ENCODE measurements at places on chromosomes 2 and 18.

GRCh38 chr18:38038242-38038641 is 472.6 kb upstream of the CELF4 start:
- no peak for DNase-seq

GRCh38 chr2:11325961-11326676 is 18.3 kb downstream of the ROCK2 start:
- DNase-seq = no peak

DNA sequence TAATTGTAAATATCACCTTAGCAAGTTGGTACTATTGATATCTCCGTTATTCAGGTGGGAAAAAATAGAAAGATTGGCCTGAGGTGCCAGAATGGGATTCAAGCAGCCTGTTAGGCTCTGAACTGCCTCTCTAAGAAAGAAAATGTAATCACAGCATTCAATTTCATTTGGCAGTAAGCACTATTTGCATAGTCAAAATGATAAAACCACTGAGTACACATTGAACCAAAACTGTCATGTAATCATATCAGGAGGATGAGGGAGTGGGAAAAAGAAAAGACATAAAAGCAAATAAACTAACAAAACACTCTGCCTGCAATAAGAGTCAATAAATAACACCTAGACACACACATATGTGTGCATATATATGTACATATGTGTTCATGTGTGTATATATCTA is 103.9 kb upstream of the TACR1 start:
- no peak for DNase-seq

DNA sequence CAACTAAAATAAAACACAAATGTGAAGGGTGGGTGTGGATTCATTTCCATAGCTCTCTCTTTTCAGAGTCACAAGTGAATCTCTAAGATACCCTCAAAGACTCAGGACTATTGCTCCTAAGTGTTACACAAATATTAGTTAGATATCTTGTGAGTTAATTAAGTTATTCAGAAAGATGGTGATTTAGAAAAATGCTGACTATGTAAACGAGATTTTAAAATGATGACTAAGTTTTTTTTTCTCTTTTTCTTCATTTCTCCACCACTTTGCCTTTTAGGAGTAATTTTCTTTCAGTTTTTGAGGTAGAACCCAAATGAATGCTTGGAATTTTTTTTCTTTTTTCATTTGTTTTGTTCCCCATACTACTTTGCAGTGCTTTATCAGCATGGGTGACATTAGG is 479.7 kb downstream of the SPAG16 start:
- DNase-seq = no peak

DNA sequence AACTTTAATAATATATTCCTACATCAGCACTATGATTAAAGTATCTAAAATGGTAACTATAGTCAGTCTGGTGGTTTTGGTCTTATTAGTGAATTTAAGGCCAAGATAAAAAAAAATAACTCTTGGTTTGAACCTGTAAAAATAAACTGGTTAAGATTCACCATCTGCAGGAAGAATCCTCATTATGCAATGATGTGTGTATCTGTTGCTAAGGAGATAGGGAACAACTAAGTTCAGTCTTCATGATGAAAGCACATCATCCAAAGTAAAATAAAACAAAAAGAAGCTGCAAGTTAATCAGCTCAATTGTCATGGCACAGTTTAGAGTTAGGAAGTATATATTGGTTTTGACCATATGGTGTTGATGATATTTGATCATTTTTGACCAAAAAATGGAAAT is 466.0 kb downstream of the NYAP2 start:
- no peak for DNase-seq

DNA sequence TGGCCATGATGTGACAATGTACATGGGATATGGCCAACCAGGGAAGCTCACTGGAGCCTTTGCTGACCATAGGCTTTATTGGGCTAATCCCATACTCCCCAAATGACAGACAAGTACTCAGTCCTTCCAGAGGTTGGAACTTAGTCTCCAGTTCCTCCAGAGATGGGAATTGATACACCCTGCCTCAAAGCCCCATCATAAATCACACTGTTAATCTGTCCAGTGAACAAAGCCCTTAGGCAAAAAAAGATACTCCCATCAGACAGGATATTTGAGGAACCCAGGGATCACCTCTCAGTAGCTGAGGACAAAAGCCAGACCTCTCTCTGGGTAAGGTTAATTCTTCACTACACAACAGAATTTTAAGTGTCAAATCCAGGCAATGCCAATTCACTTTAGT is 247.5 kb upstream of the CDH20 start:
- no peak for DNase-seq

DNA sequence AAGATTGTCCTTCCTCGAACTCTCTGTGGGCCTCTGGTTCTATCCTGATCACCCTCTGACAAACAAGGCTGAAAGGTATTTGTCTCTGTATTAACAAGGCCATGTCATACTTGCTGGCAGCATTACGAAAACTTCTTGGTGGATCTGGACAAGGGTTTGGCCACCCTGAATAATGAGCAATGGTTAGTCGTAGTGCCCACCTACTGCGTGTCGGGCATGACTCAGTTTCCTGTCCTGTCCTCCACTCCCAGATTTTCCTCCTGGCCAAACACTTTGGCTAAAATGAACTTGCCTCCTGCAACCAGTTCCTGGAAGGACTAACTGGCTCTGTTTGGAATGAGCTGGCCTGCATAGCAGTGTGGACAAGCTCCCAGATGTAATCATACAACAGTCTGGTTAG is 198.5 kb upstream of the SMIM21 start:
- DNase-seq = no peak

GRCh38 chr2:24123922-24124580 is 782 bp downstream of the FAM228B start:
- DNase-seq = no peak

- DNase-seq = no peak
Observed at GRCh38 chr2:66526180-66526579, 91.3 kb downstream of the MEIS1 start.

DNA sequence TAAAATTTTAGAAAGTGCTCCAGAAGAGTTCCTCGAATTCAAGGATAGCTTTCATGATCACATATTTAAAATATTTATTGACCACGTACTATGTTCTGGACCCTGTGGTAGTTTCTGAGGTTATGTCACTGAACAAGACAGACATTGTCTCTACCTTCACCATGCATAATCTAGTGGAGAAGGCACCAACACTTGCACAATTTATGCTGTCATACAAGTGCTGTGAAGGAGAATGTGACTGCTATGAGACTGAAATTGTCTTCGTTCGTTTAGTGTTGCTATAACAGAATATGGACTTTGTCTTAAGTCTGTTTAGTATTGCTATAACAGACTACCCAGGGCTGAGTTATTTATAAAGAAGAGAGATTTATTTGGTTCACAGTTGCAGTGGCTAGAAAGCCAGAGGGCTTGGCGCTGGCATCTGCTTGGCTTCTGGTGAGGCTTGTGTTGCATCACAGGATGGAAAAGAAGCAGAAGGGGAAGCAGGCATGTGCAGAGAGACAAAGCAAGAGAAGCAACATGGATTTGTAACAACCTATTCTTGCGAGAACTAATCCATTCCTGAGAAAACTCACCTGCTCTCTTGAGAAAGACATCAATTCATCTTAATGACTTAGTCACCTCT is 50.0 kb upstream of the RFX8 start:
- DNase-seq = no peak

DNA sequence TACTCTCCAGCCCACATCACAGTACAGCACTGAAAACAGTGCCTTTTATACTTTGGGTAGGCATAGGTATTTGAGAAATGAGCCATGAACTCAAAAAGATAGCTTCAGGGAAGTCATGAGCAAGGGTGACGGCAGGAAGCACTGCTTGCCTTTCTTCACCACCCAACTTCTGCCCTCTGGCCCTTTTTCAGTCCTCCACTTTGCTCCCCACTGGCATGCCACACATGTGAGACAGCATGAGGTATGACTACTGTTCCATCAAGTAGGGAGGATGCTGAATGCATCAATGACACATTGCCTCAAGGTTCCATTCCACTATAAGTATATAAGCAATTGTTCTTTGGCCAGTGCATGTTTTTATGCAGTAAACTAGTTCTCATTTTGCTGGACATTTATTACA is 373.0 kb downstream of the NRXN1 start:
- no peak for DNase-seq

- no peak for DNase-seq
Observed at GRCh38 chr2:113776949-113777348, 20.5 kb upstream of the SLC35F5 start.

DNA sequence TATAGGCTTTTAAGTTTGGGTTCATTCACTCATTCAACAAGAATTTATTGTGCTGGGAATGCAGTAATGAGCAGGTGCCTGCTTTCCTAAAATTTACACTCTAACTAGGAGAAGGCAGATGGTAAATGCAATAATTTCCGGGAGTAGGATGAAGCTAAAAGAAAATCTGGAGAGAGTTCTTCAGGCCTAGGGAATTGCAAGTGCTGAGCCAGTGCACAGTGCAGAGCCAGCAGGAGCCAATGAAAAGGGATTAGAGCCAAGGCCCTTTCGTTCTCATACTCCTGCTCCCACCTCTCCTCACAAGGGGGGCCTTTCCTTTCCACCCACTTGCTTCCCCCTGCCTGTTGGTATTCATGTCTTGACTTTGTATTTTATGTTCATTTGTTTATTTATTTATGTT is 55.1 kb downstream of the CFAP221 start:
- no peak for DNase-seq

DNA sequence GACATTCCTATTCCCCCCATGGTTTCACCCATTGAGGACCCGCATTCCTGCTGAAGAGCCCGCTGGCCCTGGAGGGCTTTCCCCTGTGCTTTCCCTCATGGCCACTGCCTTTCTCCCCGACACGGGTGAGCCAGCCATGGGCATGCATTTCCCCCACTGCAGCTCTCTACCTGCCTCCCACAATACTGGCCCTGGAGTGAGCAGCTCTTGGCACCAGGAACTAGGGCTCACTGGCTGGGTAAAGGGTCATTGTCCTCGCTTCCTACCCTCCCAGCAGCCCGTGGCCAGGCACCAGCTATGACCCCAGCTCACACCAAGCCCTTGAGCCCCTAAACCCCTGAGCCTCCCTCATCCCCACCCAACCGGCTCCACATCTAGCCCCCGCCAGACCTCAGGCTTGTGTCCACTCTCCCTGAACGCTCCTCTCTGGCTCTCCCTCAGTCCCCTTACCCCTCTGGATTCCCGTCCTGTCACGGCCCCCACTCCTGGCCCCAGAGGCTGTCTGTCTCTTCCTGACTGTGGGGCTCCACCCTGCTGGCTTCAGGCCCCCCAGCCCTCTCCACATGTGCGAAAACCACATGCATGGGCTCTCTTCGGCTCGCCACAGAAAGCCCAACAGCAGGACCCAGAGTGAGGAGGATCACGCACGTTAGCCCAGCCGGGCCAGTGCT is 199.8 kb downstream of the ZFP36L2 start:
- no peak for DNase-seq

DNA sequence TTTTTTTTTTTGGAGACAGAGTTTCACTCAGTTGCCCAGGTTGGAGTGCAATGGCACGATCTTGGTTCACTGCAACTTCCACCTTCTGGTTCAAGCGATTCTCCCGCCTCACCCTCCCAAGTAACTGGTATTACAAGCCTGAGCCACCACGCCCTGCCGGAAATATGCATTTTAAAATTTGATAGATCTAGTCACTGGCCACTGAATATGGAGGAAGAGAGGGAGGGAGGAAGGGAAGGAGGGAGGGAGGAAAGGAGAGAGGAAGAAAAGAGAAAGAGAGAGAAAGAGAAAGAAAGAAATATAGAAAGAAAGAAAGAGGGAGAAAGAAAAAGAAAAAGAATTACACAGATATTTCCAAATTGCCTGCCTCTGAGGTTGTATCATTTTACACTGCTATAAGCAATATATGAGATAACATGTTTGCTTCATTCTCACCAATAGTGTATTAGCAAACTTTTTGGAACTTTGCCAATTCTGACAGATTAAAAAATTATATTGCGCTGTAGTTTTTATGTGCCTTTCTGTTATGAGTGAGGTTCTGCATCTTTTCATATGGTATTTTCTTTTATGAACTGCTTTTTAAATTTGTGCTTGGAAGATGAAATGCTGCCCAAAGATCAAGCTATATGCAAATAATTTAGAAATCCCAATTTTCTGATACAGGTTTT is 161.2 kb upstream of the MAP3K20 start:
- no peak for DNase-seq

DNA sequence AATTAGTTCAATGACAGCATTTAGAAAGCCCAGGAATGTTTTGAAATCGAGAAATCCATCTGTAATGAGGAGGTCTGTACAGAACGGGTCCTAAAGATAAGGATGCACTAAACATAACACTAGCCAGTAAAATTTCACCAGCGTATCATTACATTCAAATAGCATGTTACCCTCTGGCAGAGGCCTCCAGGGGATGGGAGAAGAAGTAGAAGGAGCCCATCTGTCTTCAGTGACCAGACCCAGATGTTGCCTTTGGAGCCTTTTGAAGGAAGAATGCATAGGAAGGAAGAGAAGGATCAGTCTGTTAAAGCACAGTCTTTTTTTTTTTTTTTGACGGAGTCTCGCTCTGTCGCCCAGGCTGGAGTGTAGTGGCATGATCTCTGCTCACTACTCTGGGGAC is 86.1 kb upstream of the BCL2L11 start:
- DNase-seq = no peak

- no peak for DNase-seq
Observed at GRCh38 chr2:101080211-101081068, 70.7 kb downstream of the TBC1D8 start.

GRCh38 chr18:29823671-29824070 is 1218.9 kb downstream of the DSC3 start:
- DNase-seq = no peak

DNA sequence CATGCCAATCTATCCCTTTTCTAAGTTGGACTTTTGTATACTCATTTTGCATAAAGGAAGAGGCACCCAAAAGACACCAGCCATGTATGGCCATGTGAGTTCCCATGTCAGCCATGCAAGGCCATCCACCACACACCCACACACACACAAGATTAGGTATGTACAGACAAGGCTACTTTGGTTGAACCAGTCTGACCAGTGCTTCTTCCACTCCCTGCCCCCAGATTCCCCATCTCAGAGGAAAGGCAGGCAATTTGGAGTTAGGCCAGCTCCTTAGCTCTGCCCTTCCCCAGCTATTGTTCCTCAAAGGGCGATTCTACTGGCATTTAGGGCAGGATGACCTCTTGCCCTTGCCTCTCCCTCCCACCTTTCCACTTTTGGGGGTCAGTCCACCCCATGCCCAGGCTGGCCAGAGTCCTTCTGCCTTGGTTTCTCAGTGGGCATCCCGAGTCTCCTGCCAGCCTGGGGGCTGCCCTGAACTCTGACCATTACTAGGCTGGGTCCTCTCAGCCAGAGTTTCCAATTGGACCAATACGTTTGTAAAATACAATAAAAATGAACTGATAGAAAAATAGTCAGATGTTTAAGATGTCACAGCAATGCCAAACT is 101.1 kb downstream of the ZBTB7C start:
- DNase-seq = no peak
